ENCODE measurements at places on chromosomes 12 and 14.

GRCh38 chr14:68576496-68577244, 216.2 kb downstream of the ZFP36L1 start:
- DNase-seq: no peak

- DNase-seq: no peak
These were observed 16.2 kb upstream of the CRADD start for GRCh38 chr12:93661021-93661420.

DNA sequence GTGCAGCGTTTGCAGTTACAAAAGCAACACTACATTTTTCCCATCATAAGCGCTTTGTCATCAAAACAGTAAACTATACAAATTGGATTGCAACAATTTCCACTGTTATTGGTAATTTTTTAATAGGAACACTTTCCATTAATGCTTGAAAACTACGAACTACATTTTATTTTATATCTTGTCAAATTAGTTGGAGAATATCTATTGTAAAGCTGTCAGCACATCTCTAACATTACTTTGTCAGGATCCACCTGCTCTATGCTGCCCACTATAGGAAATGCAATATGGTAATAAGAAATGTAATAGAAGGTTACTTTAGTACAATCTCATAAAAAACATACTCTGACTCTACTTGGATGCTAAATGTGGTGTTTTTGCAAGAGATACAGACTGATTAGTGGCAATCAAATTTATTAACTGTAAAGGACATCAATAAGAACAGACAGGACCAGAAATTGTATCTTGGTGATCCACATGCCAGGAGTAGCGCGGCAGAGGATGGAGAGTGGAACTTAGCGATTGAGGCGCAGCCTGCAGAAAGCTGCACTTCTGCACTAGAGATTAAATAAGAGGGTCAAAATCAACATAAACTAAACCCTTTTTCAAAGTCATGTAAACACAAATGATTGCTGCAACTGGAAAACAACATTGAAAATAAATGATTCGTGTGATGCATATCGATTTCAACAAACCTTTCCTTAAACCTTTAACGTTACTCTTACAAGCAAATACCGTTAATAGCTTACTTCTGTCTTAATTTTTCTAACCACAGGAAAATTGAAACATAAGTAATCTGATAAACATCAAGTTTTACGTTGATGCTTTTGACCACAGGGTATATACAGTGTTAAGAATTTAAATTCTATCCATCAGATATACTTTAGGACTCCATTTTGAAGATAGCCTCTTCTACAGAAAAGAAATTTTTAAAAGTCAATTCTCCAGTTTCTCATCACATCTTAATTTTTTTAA, 3.6 kb upstream of the ARID2 start:
- no peak for DNase-seq

- DNase-seq: no peak
These were observed 23.3 kb downstream of the PDZRN4 start for GRCh38 chr12:41211448-41211847.

GRCh38 chr12:127998988-127999387, 268.0 kb upstream of the TMEM132C start:
- no peak for DNase-seq

GRCh38 chr12:46124132-46124847, 133.9 kb upstream of the SCAF11 start:
- DNase-seq: no peak

- no peak for DNase-seq
These were observed 62.4 kb upstream of the PSMA6 start for GRCh38 chr14:35229792-35230089.

DNA sequence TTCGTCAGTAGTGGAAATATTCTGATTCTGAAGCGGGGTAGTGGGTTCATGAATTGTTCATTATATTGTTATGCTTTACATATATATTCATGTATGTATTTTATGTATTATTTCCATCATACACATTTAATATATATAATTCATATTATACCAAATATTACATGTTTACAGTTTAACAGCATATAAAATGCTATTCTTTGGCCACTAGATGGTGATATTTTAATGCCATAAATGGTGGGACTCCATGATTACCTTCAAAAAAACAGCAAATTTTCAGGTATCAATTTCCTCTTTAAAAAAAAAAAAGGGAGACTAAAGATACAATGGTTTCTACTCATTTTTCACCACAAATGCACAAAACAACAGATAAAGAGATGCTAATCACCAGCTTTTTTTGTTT, 41.0 kb downstream of the BDKRB1 start:
- no peak for DNase-seq

GRCh38 chr14:68285421-68286179, 466.0 kb downstream of the RAD51B start:
- no peak for DNase-seq

DNA sequence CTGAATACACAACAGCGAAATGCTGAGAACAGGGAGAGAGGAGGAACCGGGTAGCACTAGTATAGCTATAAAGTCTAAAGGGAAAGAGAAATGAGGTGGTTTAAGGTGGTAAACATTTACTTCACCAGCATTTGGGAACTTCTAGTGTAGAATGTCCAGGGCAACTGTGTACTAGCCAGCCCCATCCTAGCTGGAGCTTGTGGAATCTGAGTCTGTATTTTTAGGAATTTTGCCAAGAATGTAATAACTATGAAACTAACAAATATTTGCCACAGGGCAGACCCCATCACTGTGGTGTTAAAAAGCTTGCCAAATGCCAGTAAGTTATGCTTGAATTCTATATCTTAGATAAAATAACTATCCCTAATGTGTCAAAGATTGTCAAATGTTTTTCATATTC, 398.9 kb upstream of the MIS18BP1 start:
- DNase-seq: no peak

DNA sequence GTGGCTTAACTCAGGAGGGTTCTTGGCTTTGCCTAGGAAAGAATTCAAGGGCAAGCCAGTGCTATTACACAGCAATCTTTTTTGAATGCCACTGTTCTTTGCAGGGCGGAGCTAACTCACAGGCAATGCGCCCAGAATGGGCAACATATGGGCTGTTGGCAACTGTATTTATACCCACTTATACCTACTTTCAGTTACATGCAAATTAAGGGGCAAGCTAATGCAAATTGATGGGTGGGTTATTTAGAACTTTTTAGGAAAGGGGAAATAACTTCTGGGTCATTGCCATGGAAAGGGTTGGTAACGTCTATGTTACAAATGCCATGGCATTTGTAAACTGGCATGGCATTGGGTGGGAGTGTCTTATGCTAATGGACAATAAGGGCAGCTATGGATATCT, 85.4 kb downstream of the C12orf50 start:
- no peak for DNase-seq

GRCh38 chr12:24746006-24746671, 202.8 kb downstream of the BCAT1 start:
- no peak for DNase-seq

DNA sequence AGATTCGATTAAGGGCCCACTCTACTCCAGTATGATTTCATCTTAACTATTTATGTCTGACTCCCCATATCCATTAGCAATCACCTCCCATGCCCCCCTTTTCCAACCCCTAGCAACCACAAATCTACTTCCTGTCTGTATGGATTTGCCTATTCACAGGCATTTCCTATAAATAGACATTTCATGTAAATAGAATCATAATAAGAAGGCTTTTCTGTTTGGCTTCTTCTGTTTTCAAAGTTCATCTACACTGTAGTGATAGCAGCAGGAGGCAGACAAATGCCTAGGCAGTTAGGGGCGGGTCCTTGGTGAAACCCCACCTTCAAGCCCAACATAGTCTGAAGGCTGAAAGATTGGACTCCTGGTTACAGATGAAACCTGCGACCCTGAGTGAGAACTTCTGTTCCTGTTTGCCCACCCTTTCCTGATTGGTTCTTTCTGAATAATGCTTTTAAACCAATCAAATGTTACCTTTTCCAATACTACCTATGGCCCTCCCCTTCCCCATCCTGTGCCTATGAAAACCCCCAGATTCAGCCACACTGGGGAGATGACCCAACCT, 62.1 kb upstream of the HECTD1 start:
- no peak for DNase-seq

DNA sequence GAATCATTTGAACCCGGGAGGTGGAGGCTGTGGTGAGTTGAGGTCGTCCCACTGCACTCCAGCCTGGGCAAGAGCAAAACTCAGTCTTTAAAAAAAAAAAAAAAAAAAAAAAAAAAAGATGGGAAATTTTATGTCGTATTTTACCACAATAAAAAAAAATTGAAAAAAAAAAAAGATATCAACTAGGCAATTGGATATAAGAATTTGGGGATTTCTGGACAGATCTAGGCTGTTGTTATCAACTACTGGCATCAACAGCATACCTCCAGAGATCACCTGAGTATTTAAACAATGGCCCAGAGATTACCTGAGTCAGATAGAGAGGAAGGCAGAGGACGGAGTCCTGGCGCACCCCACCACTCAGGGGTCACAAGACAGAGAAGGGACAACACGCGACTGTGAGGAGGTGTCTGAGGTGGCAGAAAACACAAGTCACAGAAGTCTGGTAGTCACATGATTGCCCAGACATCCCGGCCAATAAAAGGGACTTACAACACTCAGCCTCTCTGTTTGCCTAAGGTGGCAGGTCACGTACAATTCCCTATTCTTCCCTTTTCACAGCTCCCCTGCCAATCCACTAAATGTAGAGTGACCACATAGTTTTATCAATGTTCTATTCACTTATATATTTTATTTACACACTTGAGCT, 1.8 kb downstream of the SPRING1 start:
- no peak for DNase-seq

DNA sequence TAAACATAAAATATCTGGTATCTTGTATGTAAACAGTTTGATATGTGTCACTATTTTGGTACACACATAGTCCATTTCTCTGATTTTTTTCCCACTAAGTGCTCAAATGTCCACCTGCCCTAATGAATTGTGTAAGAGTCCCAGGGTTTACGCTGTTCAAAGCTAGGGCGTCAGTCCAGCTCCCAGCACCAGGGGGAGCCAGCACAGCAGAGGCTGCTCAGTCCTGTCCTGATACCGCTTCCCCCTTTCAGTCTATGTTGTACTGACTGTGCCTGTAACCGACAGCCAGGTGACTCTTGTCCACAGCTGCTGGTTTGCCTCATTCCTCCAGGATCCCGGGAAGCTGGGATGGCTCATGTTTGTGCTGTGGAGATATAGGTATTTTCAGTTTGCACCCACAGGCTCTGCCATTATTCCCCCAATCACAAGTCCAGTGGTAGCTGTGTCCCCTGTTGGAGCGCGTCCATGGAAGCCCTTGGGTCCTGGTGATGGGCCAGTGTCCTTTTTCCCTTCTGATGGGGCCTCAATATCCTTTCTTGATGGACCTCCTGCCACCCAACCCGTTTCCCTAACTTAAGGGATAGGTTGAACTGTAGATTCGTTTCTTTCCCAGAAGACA, 242.0 kb downstream of the NEDD1 start:
- DNase-seq: no peak
